ENCODE measurements at places on chromosomes 6 and 20. TPM values are rescaled to one million over a fixed set of nuclear protein-coding genes. Genes with fewer than 3 reads are reported as not detected.

The RIPPLY2 gene
- total RNA-seq = not detected

The PTGIS gene
- total RNA-seq = 33.8 TPM

The SEL1L2 gene
- not detected for total RNA-seq

The SAMD5 gene
- total RNA-seq = 0.12 TPM

The MUC21 gene
- total RNA-seq = not detected

The TSPO2 gene
- total RNA-seq = not detected

The ELOVL4 gene
- 2.7 TPM for total RNA-seq
